ENCODE measurements at places on chromosomes 4 and X.

DNA sequence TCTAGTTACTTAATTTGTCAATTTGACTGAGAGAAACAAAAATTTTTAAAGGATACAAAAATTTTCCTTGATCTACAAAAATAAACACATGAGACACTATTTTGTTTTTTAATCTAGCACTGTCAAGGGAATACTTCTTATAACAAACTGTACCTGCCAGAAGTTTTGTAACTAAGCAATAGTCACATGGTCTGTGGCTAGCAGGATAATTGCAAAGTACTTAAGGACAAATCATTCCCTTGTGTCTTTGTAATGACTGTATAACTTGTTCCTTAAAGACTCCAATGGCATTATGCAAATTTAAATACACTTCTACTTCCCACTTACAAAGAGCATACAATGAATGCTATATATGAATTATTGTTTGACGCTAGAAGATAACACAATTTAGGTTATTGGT is 25.1 kb upstream of the ANK2 start:
- no peak for DNase-seq

DNA sequence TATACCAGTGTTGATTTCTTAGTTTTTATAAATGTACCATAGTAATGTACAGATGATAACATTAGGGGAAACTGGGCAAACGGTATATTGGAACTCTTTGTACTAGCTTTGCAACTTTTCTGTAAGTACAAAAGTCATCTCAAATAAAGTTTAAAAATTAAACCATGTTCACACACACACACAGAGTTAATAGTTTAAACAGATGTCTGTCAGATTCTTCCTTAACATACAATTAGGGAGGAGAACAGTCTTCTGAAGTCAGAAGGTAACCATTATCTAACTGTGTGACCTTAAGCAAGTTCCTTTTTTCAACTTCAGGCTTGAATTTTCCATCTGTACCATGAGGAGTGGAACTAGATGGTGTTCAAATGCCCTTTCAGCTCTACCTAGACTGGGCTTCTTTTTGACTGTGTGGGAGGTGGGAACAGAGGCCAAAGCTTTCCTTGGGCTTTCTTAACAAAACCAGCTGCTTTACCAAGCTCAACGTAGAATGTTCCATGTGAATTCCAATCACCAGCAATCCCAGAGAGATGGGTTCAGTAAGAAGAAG is 127.8 kb downstream of the NEXMIF start:
- DNase-seq = no peak

DNA sequence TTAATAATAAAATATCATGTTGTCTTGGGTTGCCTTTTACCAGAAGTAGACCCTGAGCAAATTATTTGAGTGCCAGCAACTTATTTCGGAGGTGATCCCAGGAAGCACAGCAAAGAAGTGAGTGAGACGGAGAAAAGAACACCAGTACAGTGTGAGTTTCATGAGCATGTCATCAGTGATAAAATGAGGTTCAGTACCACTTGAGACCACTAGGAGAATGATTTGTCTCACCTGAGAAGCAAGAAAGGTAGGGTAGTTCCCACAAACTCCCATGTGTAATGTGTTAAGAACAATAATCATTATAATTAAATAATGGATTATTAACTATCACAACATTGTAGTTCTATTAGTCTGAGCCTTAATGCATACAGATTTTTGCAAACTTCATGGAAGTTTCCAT is 112.8 kb upstream of the DMD start:
- no peak for DNase-seq

GRCh38 chrX:70422851-70423341 is at the start of gene GDPD2:
GDPD2 (plus strand) TSS chrX:70423314; CDS start chrX:70424985, 1,671 bp downstream.
- peak; percentile 40 for DNase-seq

GRCh38 chr4:62627671-62628070 is 1427.5 kb downstream of the ADGRL3 start:
- DNase-seq = no peak

GRCh38 chrX:43096830-43097229 is 318.9 kb upstream of the PPP1R2C start:
- DNase-seq = no peak

- no peak for DNase-seq
Observed at GRCh38 chr4:180009316-180009715, 2233.9 kb upstream of the TENM3 start.

DNA sequence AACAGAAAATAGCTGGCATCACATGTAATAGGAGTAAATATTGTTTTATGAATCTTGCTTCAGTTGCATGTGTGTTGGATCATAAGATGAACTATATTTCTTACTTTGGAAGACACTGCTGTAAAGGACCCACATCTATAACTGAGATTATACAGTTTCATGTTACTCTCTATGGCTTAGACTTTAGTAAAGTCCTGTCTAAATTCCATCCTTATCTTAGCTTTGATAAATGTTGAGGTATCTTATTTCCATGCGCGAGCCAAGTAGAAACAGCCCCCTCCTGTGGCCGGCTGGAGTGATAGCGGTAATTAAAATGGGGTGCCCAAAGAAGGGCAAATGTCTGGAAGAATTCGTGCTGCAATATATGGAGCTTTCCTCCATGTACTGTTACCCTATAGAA is 43.0 kb downstream of the CCDC158 start:
- DNase-seq = peak; percentile 31

GRCh38 chr4:11021333-11021732 is 336.8 kb upstream of the CLNK start:
- no peak for DNase-seq

GRCh38 chrX:4550018-4550417 is 836.6 kb upstream of the PRKX start:
- no peak for DNase-seq

GRCh38 chr4:131499141-131499873 is 1649.8 kb upstream of the PCDH10 start:
- no peak for DNase-seq

Measured in A549 (cell line).